ENCODE measurements at places on chromosomes 1 and 21.

- no peak for DNase-seq
Observed at GRCh38 chr1:228937851-228938536, 202.7 kb downstream of the RHOU start.

DNA sequence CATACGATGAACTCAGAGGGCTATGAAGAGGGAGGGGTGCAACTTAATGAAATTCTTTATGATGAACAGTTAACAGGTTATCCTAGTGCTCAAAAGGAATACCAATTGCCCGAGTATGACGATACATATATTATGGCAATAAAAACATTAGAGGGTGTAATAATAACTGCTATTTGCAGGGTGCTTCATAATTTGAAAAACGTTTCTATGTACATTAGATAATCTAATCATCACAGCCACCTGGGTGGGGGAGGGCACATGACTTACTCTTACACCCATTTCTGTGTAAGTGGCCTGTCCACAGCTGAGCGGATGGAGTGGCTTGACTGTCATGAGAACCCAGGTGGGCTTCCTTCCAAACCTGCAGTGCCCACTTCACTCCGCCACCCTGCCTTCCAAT, 46.3 kb downstream of the TIAM1 start:
- DNase-seq = no peak

DNA sequence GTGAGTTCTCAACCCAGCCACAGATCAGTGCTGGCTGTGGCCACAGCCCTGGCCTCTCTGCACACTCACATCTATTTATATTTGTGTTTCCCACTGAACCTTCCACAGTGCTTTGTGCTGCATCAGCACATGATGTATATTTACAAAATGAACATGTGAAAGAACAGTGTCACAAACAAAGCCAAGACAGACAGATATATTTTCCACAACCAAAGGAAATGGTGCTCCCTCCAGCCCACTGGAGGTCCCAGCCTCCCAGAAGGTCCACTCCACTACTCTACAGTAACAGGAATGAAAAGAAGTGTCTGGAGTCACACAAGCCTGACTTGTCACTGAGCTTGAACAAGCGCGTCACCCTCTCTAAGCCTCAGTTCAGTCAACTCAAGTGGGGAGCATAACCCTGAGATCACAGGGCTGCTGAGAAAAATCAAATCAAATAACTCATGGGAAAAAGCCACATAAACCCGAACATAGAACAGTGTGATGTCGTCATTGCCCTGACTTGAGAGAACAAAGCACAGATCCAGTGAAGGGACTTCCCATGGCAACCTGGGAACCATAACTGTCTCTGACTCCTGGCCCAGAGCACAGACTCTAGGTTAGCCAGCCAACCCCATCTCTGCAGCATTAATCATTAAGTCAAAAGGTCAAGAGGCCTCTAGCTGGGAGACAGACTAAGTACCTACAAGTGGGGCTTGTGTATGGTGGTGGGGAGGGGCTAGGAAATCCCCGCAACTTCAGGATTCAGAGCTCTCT, 121.2 kb downstream of the TRABD2B start:
- peak; percentile 66 for DNase-seq

DNA sequence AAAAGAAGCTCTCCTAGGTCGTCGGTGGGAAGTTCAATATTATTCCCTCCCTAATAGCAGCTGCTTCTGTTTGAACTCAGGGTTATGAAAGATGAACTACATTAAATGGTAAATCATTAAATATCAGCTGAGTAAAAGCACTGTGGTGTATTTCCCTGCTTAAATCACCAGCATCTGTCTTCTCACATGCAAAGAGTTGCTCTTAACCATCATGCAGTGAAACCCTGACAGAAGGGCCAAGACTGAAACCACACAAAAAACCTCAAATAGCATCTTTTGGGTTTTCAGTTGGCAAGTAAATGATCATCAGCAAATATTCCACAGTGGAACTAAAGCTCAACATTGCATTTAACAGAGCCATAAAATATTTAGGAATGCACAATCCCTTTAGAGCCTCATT, 380.0 kb upstream of the ADGRL2 start:
- no peak for DNase-seq

- DNase-seq = no peak
Observed at GRCh38 chr1:153616144-153616916, at the start of gene S100A14. S100A14 (minus strand) TSS chr1:153616325; CDS start chr1:153615858, 467 bp downstream.

GRCh38 chr1:229943988-229944743, 122.9 kb upstream of the GALNT2 start:
- DNase-seq = no peak

DNA sequence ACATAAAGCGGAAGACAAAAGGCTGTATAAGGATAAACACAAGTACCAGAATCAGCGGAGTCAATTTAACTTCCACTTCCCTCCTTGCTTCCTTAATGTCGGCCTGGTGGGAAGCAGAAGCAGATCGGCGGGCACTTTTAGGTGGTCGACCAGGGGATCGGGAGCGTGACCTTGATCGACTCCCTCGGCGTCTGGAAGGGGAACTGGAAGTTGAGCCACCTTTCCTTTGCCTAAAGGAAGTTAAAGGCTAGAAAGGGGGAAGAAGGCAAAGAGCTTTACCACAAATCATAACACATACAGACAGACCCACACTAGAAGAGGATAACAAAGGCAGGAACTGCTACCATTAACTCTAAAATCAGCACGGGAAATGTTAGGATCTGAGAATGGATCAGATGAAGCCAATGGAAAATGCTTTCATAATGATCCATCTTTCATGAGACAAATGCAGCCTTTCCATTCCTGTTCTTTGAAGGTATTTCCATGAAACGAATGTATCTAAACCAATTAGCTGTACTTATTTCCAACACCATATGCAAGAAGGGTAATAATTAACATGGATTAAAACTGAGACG, 5.7 kb downstream of the LBR start:
- DNase-seq = no peak

GRCh38 chr1:100869996-100870395, 24.6 kb downstream of the EXTL2 start:
- no peak for DNase-seq

GRCh38 chr1:77371396-77371795, 89.6 kb downstream of the AK5 start:
- DNase-seq = no peak

DNA sequence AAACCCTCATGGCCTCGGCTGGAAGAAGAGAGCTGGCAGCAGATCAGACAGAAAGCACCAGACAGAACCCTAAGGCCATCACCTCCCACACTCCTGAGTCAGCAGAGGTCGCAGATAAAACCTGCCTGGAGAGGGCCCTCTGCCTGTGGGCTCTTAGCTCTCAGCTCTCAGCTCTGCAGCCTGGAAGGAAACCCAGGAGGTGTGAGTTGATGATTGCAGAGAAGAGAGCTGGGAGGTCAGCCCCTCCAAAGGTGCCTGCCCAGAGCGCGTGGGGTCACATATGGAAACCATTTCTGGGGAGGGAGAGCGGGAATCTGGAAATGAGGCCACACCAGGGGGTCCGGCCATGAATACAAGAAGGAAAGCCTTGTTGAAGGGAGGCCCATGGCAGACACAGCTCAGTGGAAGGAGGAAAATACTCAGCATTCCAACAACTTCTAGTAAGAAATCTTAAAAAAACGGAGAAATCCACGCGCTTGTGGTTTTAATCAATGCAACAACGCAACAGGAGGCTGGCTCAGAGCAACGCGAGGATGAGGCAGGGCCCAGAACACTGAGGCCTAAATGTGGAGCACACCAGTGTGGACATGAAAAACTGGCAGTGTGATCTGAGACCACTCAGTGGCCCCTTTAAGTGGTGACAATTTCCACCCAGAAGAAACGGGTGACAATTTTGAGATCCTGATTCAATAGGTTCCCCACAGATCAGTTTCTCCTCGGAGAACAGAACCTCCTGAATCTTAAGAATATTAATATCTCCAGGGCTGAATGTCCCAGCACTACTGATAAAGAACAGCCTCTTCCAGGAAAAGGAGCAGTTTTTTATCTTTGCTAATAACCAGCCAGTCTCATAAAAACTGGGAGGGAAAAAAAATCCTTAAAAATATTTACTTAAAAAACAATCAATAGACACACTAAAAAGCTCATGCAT, 45.7 kb downstream of the PSMG1 start:
- no peak for DNase-seq

DNA sequence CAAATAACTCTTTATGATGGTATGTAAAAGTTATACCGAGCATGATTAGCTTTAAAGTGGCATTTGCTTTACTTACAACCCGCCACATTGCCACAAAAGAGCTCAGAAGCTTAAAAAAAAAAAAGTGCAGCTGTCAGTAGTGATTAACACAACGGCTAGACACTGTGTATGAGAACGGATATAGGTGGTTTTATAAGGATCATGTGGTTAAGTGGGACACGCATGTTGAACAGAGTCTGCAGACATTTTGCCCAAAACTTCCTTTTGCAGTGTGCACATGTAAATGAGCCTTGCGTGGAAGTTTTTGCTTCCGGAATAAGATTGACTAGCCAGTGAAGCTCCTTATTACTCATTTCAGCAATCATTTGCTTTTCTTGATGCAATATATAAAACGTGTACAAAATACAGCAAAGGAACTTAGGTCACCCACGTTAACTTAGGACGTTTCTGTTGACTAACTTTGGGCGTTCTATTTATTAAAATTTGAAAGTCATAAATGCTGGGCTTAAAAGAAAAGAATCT, 58.7 kb upstream of the RGS1 start:
- DNase-seq = no peak

- no peak for DNase-seq
Observed at GRCh38 chr1:12178511-12178910, 11.7 kb downstream of the TNFRSF1B start.

DNA sequence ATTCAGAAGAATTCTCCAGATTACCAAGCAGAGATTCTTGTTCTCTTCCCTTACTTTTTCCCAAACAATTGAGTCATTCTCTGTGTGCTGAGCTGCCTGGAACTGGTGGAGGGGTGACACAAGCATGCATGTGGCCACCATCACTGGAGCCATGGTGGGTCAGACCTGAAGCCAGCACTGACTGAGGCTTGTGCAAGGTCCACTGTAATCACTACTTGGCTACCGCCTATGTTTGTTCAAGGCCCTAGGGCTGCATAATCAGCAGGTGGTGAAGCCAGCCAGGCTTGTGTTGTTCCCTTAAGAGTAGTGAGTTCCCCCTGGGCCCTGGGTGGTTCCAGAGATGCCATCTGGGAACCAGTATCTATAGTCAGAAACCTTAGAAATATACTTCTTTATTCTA, 183.8 kb downstream of the DNAH14 start:
- DNase-seq = no peak

DNA sequence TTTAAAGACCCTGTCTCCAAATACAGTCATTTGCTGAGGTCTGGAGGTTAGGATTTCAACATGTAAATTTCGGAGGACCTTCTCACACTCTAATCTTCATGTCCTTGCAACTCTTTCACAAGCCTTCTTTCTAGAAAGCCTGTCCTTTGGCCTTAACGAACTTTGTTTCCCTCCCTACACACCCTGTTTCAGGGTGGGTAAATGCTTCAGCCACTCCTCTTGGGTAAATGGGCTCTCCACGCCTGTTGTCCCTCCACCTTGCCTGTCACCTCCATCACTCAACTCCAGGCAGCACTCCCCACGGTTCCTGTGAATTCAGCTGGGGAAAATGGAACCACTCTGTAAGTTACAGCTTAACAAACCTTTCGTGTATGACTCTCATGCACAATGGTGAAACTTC, 84.0 kb upstream of the COG2 start:
- DNase-seq = no peak

GRCh38 chr1:246161626-246162025, 345.5 kb downstream of the SMYD3 start:
- DNase-seq = no peak

DNA sequence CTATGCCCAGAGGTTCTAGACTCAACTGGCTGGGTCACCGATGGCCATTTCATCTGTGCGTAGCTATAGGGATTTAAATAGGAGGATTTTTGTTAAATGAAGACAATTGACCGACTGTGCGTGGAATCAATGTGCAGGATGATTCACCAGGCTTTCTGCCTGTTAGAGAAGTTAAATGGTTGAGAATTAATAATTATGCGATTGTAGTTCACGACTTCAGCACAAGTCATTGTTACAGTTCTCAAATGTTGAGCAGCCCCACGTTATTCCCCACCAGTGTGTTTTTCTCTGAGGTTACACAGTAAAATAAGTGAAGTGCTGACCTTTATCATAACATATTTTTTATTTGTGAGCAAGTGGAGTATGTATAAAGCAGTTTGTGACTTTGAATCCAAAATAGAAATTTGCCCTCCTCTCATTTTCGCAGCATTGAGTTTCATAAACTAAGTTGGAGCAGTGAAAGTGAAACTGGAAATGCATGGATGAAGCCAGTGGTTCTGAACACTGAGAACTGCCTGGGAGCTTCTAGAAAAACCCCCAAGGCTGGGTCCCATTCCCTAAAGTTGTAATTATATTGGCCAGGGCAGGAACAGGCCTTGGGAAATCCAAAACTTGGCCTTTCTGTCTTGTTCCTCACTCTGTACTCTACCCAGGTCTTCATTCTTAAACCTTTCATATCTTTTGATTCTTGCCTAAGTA, 102.6 kb downstream of the GALNT2 start:
- DNase-seq = no peak

- DNase-seq = no peak
Observed at GRCh38 chr21:42556476-42556875, 42.8 kb downstream of the SLC37A1 start.

DNA sequence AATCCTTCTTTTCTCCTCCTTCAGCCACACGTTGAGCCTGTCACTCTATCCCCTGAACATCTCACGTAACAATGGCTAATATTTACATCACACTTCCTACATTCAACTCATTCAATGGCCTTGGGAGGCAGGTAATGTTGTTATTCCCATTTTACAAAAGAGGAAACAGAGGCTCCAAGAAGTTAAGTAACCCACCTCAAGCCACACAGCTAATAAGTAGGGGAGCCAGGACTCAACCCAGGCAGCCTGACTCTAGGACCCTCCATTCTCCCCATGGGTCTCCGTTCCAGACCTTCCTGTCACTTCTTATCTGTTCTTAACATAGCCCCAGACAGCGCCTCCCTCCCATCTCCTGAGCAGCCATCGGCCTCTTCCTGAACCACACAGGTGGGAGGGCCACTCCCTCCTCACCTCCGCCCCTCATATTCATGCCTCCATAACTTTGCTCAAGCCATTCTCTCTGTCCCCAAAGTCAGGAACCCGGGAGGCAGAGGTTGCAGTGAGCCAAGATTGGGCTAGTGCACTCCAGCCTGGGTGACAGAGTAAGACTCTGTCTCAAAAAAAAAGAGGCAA, 2.2 kb downstream of the PADI4 start:
- DNase-seq = no peak

DNA sequence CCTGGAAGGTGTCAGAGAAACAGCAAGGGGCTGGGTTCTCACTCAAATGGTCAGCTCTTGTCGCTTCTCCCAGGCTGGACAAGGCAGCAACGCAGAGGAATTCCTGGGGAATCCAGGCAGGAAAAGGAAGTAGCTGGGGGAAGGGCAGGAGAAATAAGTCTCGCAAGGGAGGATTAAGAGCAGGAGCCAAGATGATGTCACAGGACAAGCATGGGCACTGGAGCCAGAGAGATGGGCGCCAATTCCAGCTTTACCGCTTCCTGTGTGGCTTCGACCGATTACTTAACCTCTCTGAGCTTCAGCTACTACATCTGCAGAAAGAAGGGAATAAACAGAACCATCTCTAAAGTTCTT, 70.5 kb downstream of the SSBP3 start:
- no peak for DNase-seq
